NCI-H1417 (cell line): ENCODE measurements at places on chromosomes 5 and 9.
A peak's percentile ranks its signal among the peaks of the same experiment; 100 is the strongest.

- DNase-seq = no peak
These were observed 112.8 kb upstream of the BOD1 start for GRCh38 chr5:173729079-173729765.

DNA sequence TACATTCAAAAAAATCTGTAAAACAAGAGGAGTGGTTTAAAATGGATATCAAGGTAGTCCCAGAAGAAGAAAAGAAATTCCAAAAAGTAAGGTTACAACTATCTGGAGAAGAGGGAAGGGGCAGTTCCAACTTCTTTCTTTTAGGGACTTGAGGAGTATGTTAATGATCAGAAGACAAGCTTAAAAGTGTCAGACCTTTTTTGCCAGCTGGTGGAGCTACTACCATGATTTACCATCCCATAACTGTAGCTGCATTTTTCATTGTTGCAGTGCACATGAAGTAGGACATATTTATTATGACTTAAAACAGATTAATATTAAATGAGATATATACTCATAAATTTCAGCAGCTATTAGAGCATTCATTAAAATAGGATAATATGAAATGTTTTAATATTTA is 158.5 kb upstream of the RGS7BP start:
- DNase-seq = no peak

DNA sequence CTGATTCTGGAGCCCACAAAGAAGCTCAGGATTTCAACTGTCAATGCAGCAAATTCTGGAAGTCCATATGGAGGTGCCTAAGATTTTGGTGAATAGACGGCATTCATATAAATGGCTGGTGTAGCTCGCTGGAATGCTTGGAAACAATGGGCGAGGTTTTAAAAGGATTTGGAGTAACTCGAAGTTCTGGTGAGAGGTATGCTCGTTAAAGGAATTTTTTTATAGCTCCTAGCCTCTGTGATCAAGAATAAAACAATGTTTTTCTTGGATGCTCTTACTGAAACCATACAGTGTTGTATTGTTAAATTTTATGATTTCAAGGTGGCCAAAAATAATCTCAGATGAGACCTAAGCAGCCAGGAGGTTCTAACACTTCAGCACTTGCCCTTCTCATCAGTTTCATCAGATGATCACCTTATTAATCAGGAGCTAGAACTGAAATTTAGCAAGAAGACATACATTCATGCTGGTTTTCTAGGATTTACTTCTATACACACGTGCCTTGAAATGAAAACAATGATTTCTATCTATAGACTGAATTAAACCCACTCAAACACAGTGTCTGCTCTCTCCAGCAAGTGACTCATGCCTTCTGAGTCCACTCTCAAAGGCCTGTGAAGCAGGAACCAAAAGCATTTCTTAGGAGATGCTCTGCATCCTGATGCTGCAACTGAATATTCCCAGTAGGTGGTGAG is 79.2 kb downstream of the OTULIN start:
- DNase-seq = no peak

GRCh38 chr5:133977858-133978257 is 9.4 kb upstream of the C5orf15 start:
- DNase-seq = no peak

GRCh38 chr5:164809821-164810220 is 1304.4 kb downstream of the MAT2B start:
- peak; percentile 6 for DNase-seq

GRCh38 chr9:112233769-112234168 is 58.7 kb upstream of the SUSD1 start:
- no peak for DNase-seq
